SIG-M5 (cell line): ENCODE measurements at places on chromosomes 2 and 18.

DNA sequence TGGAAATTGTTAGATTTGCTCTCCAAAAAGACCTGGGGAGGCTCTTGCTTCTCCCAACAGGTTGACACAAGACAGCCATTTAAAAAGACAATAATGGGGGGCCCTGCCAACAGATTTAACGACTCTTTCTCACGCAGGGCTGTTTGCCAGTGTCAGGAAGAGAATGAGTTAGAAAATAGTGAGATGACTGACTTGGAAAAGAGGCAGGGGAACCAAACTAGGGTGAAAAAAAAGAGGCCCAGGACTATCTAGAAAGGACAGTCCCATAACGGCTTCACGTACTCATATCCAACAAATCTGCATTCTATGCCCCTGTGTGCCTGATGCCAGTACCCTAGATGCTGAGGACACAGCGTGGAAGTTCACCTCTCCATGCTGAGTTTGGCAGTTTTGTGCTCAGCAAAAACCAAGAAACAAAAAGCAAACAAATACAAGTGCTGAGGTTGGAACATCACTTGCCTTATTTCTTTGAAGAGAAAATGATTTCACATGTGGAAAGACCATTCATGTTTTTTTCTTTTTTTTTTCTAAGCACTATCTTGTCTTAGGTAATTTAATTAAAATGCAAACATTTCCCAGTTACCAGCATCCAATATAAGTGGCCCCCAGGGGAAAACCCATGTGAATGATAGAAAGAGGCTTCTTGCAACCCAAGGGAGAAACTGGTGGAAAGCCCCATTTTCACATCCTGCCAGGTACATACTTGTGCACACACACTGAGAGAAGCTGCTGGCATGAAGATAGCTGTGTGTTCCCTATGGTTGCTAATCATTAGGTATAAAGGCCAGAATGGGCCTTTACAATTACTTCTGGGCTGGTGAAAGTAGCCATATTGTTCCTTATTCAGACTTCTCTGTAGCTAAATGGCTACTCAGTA is 10.6 kb upstream of the WIPF1 start:
- no peak for DNase-seq

DNA sequence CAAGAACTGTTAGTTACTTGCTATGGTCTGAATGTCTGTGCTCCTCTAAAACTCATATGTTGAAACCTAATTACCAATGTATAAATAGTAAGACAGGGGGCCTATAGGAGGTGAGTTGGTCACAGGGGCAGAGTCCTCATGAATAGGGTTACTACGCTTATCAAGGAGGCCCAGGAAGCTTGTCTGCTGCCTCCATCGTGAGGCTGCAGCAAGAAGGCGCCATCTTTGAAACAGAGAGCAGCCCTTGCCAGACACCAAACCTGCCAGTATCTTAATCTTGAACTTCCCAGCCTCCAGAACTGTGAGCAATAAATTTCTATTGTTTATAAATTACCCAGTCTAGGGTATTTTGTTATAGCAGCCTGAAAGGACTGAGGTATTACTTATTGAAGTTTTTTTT is 79.1 kb downstream of the TGIF1 start:
- no peak for DNase-seq

DNA sequence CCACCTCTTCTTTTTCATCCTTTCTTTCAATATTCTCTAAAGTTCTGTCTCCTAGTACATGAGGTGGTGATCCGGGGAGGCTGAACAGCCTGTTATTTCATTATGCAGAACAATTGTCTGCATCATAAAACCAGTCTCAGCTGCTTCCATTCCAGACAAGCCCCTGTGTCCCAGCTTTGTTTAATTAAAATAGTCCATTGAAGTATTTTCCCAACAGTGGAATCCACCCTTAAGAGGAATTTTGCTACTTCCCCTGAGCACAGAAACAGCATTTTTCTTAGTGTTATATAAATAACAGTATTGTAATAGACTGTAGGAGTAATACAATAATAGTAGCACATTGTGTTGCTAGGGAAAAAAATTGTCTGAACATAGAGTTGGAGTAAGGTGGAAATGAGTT is 395.4 kb upstream of the TCF4 start:
- no peak for DNase-seq

- DNase-seq = no peak
Measured at GRCh38 chr2:23312996-23313606, 71.9 kb upstream of the KLHL29 start.

DNA sequence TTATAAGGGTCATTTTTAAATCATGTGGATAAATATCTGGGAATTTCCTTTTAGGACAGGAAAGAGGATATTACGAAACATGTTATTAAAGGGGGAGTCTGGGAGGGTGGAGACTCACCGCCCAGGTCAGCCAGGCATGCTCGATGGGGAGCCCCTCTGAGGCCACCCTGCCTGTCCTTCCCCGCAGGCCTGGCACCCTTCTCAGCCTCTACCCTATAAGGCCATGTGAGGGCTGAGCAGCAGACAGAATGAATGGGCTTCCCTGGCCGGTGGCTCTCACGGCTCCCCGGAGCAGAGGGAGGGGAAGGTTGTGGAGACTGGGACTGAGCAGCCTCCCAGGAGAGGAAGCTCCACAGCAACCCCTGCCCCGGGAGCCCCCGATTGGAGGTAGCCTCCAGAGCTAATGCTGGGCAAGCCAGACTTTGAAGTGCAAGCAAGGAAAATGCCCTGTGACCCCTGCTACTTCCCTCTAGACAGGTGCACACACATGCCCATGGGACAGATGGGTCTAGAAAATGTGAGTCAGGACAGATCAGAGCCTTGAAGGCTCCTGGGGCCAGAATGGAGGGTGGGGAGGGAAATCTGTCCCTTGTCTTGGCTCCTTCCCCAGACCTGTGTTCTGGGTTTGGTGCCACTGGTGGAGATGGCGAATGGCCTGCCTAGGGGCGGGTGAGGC is 13.2 kb upstream of the ARMC9 start:
- no peak for DNase-seq

DNA sequence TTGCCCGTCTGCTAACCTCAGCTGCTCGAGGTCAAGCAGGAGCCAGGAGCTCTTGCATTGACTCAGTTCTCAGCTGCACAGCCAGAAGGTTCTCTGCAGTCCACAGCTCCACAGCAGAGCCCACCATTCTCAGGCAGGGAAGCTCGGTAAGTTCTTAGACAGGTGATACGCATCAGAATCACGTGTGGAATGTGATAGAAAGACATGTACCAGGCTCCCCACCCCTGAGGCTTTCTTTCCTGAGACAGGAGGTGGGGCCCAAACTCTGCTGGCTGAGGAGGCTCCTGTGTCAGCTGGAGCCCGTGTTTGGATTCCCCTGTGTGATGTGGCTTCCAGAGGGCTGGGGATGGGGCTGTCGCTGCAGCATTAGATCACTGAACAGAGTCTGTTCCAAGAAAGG is 28.0 kb downstream of the DIPK1C start:
- no peak for DNase-seq
